ENCODE measurements at places on chromosomes 6 and 20.
A peak's percentile ranks its signal among the peaks of the same experiment; 100 is the strongest.

DNA sequence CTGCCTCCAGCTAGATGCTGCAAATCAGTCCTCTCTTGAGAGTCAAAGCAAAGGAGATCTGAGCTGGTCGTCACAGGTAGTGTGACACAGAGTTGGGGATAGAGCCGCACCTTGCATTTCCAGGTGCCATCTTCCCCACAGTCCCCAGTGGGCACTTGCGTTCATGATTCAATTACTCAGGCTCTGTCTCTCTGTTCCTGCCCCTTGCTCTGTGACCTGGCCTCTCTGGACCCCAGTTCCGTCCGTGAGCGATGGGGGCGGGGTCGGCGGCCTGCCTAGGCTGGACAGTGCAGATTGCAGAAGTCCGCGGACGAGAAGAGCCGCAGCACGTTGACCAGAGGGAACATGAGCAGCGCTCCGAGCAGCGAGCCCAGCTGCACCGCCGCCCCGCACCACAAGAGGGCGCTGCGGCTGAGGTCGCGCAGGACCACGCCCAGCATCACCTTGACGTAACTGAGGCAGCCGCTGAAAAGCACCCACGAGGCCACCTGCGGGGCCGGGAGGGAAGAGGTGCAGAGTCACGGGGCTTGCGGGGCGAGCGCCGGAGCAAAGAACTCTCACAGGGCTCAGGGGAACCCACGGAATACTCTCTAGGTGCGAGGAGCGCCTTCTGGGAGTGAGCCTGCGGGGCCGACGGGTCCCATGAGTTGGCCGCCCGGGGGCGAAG lies 7.4 kb downstream of the SLC52A3 start:
- no peak for DNase-seq

DNA sequence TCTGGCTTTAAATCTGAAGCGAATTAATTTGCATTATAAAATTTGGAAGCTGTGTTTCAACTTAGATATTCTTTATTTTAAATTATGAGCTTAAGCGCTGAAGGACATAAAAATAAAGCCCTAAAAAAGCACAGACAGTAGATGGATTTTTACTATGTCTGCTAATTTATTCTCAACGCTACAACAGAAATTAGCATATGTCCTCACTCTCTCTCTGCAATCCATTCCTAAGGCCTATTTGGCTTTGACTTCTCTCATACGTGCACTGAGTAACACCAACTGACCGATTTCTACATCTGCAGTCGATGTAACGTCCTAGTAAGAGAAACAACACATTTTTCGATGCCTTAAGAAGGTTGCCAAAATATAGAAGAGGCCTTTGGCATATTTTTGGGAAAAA lies 23.7 kb downstream of the HEBP2 start:
- DNase-seq = no peak

DNA sequence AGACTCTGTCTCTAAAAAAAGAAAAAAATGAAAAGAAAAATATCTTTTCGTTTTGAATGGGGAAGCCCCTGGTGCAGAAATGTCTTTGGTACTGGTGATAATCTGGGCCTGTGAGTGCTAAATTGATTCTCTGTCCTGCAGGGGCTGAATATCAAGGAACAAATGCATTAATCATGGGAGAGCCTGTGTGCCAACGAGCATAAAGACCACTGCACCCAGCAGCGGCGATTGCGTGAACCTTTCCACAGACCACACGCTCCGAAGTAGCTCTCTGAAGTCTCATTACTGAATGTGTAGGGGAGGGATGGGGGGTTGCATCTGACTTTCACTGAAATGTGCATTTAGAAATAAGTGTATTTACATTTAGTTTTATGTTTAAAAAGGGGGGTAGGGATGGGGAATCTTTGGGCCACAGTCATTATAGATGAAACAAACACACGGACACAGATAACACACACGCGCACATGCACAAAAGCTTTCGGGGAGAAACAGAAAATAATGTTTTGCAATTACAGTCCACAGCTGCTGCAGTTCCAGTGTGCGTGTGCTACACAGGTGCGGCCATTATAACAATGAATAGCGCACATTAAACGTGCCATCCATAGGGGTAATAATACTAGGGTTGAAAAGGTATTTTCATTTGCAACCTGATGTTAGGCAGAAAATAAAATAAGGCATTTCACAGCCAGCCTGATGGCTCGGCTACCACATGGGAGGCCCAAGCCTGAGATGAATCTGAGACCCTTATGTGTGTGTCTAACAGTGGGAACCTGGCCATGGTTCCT lies 154.0 kb downstream of the MBOAT1 start:
- DNase-seq = peak; percentile 33

DNA sequence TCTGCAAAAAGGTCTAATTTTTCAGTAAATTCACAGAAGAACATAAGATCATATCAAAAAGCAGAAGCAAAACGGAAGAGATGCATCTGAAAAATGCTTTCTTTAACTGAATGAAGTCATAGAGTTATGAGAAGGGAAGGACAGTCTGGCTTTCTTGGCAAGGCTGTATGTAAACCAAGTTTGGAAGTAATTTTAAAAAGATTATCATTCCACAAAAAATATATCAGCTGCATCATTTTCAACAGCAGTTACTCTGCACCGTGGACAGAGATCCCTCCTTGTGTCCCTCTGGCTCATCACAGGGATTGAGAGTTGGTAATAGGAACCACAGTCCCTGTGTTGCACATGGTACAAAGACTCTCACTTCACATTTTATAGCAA lies 258.5 kb downstream of the HIVEP2 start:
- DNase-seq = no peak

DNA sequence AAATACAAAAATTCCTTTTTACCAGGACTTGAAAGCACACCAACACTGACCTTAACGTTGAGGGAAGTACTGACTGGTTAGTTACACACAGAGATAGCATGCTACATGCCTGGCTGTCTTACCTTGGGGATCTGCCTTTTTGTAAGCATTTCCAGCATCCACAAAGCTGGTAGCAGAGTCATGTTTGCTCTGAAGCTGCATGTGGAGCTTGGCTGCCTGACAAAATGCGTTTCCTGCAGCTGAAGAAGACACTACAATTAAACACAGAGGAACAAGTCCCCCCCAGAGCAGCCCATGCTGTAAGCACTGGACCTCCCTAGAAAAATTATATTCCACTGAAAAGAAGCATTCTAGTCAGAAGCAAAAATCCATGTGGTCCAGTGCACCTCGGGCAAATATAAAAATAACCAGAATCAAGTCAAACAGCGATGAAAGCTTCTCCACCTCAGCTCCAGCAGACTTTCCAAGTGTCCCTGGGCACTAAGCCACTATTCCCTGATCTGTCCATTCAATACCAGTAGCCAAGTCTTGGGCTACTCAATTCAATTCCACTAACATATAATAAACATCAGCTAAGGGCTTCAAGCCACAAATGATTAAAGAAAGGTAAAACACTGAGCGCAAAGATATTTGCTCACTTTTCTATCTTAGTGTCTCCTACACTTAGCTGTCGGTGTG lies 24.2 kb downstream of the NAPB start:
- DNase-seq = no peak

All from NCI-H1436 (cell line).